ENCODE measurements at places on chromosomes 5 and 9. TPM values are rescaled to one million over a fixed set of nuclear protein-coding genes. Genes with fewer than 3 reads are reported as not detected.

The ORM2 gene
- not detected for total RNA-seq

The SLC45A2 gene
- total RNA-seq = 2.1 TPM

The CENPK gene
- total RNA-seq = 17.6 TPM

The CDH6 gene
- 127 TPM for total RNA-seq

The OR1J2 gene
- not detected for total RNA-seq

DNA sequence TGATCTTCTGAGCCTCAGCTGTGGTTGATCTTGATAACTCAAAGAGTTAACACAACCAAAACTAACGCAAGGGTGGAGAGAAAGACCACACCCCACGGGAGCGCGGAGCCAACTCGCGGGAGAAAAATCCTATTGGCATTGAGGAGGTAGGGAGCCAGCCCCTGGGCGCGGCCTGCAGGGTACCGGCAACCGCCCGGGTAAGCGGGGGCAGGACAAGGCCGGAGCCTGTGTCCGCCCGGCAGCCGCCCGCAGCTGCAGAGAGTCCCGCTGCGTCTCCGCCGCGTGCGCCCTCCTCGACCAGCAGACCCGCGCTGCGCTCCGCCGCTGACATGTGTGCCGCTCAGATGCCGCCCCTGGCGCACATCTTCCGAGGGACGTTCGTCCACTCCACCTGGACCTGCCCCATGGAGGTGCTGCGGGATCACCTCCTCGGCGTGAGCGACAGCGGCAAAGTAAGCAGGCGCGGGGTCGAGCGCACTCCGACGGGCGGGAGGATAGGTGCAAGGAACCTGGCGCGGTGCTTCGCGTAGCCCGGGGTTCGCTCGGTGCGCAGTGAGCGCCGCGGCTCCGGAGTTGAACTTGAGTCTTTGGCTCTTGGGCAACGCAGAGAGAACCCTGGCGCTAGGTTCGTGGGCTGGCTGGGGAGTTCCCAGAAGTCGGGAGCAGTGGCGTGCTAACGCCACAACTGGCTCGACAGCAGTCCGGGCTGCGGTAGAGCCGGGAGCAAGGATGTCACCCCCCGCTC lies at the start of gene GDA:
GDA (plus strand) TSS at position 210 of the 745 bp plus-strand sequence; CDS start at position 330, 120 bp downstream.
- peaks cover 45% of the 10 kb centered on the region for H3K27me3 ChIP-seq
- DNase-seq = no peak
- peak within 1 kb of the TSS; percentile 69 for H3K4me3 ChIP-seq
- H3K27ac ChIP-seq = no peak within 1 kb of the TSS

- peaks cover 17% of the 10 kb centered on the region for H3K27me3 ChIP-seq
- H3K27ac ChIP-seq = no peak overlapping the region
- H3K4me1 ChIP-seq = peaks cover 11% of the 10 kb centered on the region
- no peaks in the 10 kb centered on the region for H3K36me3 ChIP-seq
Observed at GRCh38 chr9:121596515-121596914, 54.9 kb upstream of the DAB2IP start.

- H3K27me3 ChIP-seq = peaks cover 3% of the 10 kb centered on the region
- DNase-seq = no peak
- no peaks in the 10 kb centered on the region for H3K36me3 ChIP-seq
- no peak overlapping the region for H3K27ac ChIP-seq
- no peaks in the 10 kb centered on the region for H3K4me1 ChIP-seq
Observed at GRCh38 chr5:15993334-15993733, 186.3 kb downstream of the MARCHF11 start.

DNA sequence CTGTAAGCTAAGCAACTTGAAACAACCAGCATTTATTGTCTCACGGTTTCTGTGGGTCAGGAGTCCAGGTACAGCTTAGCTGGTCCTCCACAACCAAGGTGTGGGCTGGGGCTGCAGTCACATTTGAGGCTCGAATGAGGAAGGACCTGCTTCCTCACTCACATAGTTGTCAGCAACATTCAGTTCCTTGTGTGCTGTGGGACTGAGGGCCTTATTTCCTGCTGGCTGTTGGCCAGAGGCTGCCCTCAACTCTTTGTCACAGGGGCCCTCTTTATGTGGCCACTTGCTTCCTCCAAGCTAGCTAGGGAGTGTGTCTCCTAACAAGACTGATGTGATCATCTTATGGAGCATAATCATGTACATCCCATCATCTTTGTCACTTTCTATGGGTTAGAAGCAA lies 29.2 kb upstream of the SEMA4D start:
- DNase-seq = no peak
- no peaks in the 10 kb centered on the region for H3K36me3 ChIP-seq
- no peaks in the 10 kb centered on the region for H3K27me3 ChIP-seq

DNA sequence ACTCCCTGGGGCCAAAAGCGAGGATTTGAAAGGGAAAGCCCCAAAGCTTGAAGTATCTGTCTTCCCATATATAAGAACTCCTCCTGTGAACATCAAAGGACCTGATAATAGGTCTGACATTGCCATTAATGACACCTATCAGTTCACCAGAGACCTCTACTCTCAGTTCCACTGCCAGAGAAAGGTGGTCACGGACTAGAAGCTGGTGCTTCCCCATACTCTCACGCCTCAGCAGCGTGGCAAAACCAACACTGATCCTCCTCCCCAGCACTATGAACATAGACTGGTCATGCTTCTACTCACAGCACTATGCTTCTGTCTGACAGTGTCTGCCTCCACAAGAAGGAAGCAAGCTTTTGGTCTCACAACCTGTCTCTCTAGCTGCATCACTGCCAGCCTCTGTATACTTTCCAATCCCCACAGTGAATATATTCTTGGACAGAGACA lies 37.9 kb downstream of the NRG2 start:
- no peaks in the 10 kb centered on the region for H3K4me1 ChIP-seq
- H3K27ac ChIP-seq = no peak overlapping the region
- no peak overlapping the region for H3K4me3 ChIP-seq
- H3K36me3 ChIP-seq = no peaks in the 10 kb centered on the region
- no peak for DNase-seq
- peaks cover 60% of the 10 kb centered on the region for H3K27me3 ChIP-seq

- no peak overlapping the region for H3K4me3 ChIP-seq
- no peak for DNase-seq
- no peaks in the 10 kb centered on the region for H3K4me1 ChIP-seq
- no peaks in the 10 kb centered on the region for H3K27me3 ChIP-seq
Observed at GRCh38 chr9:71887362-71887761, 23.6 kb downstream of the ABHD17B start.

DNA sequence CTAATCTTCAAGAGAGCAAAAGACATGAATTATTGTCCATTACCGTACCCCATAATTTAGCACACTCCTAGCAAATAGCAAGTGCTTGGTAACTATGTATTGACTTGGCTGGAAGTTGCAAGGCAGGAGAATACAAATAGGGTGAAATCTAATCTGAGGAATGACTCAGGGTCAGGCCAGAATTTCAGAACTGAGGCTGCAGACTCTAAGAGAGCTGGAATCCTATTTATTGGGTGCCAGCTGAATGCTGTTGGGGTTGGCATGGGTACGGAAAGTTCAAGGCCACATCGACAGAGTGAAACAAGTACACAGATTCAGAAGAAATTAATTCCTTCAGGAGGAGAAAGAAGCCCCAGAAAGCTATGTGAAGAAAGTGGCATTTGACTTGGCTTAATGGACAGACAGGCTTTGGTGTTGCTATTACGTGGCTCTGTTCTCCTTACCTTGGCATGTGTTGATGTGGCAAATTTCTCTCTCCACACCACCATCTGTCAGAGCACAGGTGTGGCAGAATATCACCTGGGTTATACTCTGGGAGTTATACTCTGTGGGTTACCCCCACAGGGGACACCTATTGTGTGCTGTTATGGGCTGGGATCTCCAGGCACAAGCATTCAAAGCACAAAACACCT lies 20.9 kb upstream of the ASTN2 start:
- H3K27me3 ChIP-seq = peaks cover 7% of the 10 kb centered on the region
- H3K4me3 ChIP-seq = no peak overlapping the region
- no peaks in the 10 kb centered on the region for H3K36me3 ChIP-seq
- no peaks in the 10 kb centered on the region for H3K4me1 ChIP-seq
- H3K27ac ChIP-seq = no peak overlapping the region
- no peak for DNase-seq

- peak overlapping the region; percentile 71 for H3K27ac ChIP-seq
- no peak for DNase-seq
- no peak overlapping the region for H3K4me3 ChIP-seq
- peaks cover under 1% of the 10 kb centered on the region for H3K27me3 ChIP-seq
- peaks cover 29% of the 10 kb centered on the region for H3K4me1 ChIP-seq
Observed at GRCh38 chr9:91033270-91033669, 231.7 kb downstream of the SYK start.

DNA sequence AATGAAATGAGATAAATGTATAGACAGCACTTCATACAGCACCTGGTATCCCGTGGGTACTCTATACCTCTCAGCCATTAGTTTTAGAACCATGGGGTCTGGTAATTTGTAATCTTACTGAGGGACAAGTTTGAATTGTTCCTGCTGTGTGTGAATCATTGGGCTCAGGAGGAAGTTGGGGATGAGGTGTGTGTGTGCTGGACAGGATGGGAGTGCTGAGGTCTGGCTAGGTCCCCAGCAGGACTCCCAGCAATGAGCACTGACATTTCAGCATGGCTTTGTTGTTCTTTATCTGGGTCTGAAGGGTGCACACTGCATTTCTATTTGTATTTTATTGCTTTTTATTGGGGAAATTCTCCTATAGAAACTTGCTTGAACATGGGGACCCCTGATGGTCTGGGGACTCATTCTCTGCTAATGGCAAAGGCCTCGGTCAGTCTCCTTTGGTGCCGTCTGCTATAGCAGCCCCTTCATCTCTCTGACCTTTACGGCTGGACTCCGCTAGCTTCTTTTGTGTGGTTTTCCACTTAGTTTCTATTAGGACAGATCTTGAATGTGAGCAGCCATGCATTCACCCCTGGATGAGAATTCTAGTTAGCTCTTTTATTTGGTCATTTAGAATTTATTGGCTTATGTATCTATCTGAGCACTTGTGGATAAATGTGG lies 98.1 kb downstream of the SREK1 start:
- H3K36me3 ChIP-seq = no peaks in the 10 kb centered on the region
- no peaks in the 10 kb centered on the region for H3K4me1 ChIP-seq
- H3K27ac ChIP-seq = no peak overlapping the region
- H3K27me3 ChIP-seq = peaks cover 42% of the 10 kb centered on the region
- no peak for DNase-seq

DNA sequence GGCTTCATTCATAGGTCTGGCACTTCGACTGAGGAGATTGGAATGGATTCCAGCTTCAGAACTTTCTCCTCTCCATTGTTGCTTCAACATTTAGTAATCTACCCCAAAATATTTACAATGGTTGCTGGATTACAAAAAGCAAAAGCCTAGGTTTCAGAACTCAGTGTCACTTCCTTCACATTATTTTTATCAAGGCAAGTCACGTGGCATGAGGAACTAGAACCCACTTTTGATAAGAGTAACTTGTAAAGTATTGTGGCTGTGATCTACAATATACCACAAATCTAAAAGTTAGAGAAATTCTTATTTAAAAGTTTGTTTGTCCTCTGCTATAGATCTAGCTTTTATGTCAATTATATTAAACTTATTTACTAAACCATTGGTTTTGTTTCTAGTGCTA lies 39.7 kb upstream of the ANKDD1B start:
- peaks cover 18% of the 10 kb centered on the region for H3K4me1 ChIP-seq
- peaks cover 15% of the 10 kb centered on the region for H3K36me3 ChIP-seq
- DNase-seq = no peak
- H3K4me3 ChIP-seq = no peak overlapping the region
- H3K27me3 ChIP-seq = no peaks in the 10 kb centered on the region
- no peak overlapping the region for H3K27ac ChIP-seq

- H3K4me3 ChIP-seq = no peak overlapping the region
- no peak overlapping the region for H3K27ac ChIP-seq
- H3K27me3 ChIP-seq = peaks cover 27% of the 10 kb centered on the region
- H3K36me3 ChIP-seq = no peaks in the 10 kb centered on the region
- no peak for DNase-seq
Observed at GRCh38 chr9:87156247-87156646, 208.9 kb upstream of the GAS1 start.

GRCh38 chr9:94464790-94465189 lies 90.1 kb upstream of the PCAT7 start:
- DNase-seq = no peak
- no peaks in the 10 kb centered on the region for H3K27me3 ChIP-seq
- no peak overlapping the region for H3K27ac ChIP-seq
- peaks cover 17% of the 10 kb centered on the region for H3K36me3 ChIP-seq
- no peaks in the 10 kb centered on the region for H3K4me1 ChIP-seq
- no peak overlapping the region for H3K4me3 ChIP-seq

DNA sequence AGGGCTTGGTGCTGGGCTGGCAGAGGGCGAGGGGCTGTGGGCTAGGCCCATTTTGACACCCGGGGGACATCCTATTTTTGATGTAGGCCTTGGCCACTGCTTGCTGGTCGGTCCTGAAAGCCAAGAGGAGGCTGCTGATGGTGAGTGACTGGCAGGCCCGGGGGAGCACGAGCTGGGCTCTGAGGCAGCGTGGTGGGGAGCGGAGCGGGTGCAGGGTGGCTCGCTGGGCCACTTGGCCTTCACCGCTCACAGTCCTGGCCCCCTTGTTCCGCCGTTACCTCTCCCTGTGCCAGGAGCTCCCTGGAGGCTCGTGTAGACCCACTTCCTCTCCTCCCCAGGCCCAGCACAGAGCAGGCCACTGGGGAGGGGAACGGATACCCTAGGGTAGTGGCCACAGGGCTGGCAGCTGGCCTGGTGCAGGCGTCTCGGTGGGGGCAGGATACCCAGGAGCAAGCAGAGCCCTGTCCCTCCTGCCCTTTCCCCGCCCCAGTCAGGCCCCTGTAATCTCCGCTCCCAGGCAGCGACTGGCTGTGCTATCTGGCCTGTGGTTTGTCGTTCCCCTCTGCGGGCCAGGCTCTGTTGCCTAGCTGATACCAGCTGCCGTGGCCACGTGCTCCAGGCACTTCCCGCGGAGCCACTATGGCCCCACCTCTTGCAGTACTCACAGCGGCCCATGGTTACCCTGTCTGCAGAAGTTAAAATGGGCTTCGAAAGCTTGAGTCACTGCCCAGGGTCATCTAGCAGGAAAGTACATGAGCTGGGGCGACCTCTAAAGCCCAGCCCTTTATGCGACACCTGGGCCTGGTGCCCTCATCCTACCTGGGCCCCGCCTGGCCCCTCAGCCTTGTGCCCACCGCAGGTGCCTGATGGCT lies 11.7 kb upstream of the DOLPP1 start:
- peaks cover 5% of the 10 kb centered on the region for H3K36me3 ChIP-seq
- H3K4me1 ChIP-seq = no peaks in the 10 kb centered on the region
- DNase-seq = no peak
- H3K27ac ChIP-seq = no peak overlapping the region

- peaks cover 4% of the 10 kb centered on the region for H3K4me1 ChIP-seq
- H3K27me3 ChIP-seq = no peaks in the 10 kb centered on the region
- no peaks in the 10 kb centered on the region for H3K36me3 ChIP-seq
- H3K4me3 ChIP-seq = no peak overlapping the region
- no peak for DNase-seq
- H3K27ac ChIP-seq = no peak overlapping the region
Observed at GRCh38 chr9:99305820-99306811, 84.0 kb downstream of the SEC61B start.

GRCh38 chr5:138180841-138181240 lies 1.9 kb downstream of the KIF20A start:
- H3K4me3 ChIP-seq = no peak overlapping the region
- no peak for DNase-seq
- H3K27ac ChIP-seq = no peak overlapping the region
- H3K27me3 ChIP-seq = no peaks in the 10 kb centered on the region
